ENCODE measurements at places on chromosomes 16 and 17.

- DNase-seq, result no peak
Observed at GRCh38 chr16:24524855-24525677, 14.3 kb upstream of the RBBP6 start.

- DNase-seq, result no peak
Observed at GRCh38 chr17:39652587-39653315, 12.4 kb upstream of the TCAP start.

- DNase-seq, result peak; percentile 10
Observed at GRCh38 chr17:75845058-75845711, 981 bp upstream of the UNC13D start.

DNA sequence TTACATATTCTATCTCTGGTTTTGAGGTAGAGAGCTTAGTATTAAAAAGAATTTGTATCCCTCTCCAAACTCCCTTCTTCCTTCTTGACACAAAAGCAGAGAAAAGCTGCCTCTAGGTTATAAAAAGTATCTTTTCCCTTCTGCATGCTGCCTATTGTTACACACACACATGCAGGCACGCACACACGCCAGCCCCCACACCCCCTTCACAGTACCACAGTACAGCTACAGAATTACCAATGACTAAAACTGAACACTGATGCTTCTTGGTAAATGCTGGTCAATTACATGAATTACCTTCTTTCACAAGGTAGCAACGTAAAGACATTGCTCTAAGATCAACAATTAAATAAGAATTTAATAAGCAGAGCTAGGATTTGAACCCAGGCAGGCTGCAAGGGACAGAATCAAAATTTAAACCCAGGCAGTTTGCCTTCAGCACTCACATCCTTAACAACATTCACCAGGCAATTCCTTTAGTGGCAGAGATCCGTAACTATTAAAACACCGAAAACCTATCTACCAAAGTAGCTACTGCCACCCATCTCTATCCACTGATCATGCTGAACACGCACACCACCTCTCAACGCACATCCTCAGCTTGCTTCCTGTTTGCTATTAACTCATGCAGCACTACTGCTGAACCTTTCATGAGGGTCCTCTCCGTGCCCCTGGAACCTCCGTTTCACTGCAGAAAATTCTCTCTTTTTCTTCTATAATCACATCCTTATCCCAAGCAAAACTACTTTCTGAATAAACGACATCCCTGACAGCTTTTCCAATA, 37.8 kb downstream of the YWHAE start:
- no peak for DNase-seq

- no peak for DNase-seq
Observed at GRCh38 chr17:20114466-20114865, 105.3 kb downstream of the SPECC1 start.

DNA sequence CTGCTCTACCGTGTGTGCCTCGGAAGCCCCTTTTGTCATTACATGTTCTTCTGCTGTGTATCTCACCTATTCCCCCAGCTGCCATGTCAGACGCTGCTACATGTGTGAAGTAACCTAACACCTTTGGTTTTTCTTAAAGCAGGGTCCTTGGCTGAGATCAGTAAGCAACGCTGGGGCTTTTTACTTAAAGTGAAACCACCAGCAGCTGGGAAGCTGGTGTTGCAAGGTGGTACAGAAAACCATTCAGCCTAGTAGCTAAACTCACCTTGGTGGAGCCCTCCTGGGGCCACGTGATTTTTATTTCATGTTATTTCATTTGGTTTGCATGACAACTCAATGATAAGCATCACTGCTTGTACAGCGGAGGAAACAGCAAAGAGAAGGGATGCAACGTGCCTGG, 62.6 kb downstream of the PLCG2 start:
- DNase-seq, result no peak

DNA sequence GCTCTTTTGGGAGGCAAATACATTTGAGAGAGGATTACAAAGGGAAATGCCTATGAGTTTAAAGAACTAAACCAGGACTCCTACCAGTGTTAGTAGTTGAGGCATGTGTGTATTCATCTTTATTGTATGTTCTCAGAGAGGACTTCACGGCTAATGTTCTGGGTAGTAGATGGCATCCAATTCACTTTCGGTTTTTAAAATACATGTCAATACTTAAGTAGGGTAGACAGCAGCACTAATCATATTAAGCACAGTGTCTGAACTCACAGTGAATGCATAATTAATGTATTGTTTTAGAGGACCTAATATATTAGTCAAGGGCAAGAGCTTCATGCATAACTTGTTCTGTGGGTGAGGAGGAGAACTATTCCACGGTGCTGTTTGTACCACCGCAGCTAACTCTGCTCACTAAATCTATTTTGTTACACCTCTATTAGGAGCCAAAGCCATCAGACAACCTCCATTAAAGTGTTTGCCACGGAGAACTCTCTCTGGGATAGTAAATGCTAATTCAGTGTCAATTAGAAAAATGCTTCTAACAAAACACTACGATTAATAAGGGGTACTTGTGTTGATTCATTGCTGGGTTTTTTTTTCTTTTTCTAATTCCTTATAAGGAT, 56.3 kb downstream of the COX10 start:
- no peak for DNase-seq

GRCh38 chr17:79645777-79646088, 34.9 kb upstream of the RBFOX3 start:
- DNase-seq, result no peak

DNA sequence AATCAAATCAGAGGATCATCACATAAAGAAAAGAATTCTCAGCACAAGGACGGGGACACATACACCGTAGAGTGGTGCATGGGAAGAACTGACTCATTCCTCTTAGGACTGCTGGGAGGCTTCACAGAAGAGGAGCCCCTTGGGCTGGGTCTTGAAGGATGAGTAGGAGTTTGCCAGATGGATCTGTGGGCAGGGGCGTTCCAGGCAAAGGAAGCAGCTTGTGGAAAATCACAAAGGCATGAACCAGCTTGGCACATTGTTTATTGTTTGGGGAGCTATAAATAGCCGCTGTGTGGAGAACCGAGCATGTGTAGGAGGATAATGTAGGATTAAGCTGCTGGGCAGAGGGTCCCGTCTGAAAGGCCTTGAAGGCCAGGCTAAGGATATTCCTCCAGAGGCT, 5.1 kb upstream of the SLC16A11 start:
- no peak for DNase-seq

- DNase-seq, result peak; percentile 17
Observed at GRCh38 chr17:50056217-50056960, 479 bp downstream of the ITGA3 start.

DNA sequence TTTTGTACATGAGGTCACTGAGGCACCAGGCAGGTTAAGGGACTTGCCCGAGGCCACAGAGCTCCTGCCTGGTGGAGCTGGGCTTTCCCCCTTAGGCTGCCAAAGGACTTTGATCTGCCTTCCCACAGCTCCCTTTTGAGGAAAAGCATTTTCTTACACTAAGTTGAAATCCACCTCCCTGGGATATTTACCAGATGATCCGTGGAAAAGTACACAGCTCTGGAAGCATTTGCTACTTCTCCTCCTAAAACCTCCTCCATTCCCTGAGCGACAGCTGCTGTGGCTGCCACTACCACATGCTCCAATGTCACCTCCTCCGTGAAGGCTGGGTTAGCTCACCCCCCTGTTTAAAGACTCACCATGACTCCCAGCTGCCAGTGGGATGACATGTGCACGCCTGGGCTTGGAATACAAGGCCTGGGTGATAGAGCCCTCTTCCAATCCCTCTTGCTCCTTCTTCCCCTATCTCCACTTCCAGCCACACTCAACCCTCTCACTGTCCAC, 1.2 kb upstream of the MPRIP start:
- peak; percentile 96 for DNase-seq
